ENCODE measurements at places on chromosomes 7 and 10.

DNA sequence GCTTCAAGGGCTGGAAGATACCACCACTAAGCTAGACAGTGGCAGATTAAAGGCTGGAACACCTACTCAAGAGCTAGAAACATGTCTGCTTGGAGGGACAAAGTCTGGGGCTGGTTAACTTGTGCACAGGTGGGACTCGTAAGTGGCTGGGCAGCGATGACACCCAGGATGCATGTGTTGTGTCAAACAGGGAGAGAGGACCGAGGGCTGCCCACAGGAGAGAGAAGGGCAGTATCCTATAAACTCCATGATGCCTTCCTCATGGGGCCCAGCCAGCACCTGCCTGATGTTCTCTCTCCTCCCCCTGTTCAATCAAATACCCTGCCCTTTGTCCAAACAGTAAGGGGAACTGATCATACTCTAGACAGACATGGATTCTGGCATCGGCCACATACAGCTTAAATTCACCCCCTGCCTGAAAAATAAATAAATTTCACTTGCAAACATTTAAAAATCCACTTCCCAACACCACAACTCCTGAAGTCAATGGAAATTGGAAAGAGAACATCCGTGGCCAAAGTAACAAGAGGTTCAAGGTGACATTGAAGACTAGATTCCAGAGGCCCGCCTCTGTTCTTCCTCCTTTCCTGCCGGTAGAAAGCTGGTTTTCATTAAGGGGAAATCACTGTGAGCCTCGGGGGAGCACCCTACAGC, 50.6 kb downstream of the CHST15 start:
- no peak for DNase-seq

- no peak for DNase-seq
These were observed 42.7 kb upstream of the CACNB2 start for GRCh38 chr10:18097524-18097923.

GRCh38 chr10:7300384-7300971, 110.4 kb downstream of the SFMBT2 start:
- DNase-seq = no peak

- DNase-seq = no peak
These were observed 22.6 kb downstream of the CCDC3 start for GRCh38 chr10:12978891-12979290.

DNA sequence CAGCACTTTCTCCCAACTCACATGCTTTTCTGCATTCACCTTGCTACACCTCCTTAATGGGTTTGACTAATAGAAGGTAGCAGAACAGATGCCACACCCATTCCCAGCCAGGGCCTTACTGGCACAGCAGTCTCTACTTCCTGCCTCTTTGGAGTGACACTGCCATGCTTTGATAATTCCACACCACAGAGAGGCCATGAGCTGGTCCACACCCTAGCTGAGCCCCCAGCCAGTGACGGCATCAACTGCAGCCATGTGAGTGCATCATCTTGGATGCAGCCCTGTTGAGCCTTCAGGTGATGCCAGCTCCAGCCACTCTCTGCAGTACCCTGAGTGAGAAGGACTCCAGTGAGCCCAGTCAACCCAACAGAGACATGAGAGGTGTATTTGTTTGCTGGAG, 27.5 kb upstream of the EZH2 start:
- DNase-seq = no peak

DNA sequence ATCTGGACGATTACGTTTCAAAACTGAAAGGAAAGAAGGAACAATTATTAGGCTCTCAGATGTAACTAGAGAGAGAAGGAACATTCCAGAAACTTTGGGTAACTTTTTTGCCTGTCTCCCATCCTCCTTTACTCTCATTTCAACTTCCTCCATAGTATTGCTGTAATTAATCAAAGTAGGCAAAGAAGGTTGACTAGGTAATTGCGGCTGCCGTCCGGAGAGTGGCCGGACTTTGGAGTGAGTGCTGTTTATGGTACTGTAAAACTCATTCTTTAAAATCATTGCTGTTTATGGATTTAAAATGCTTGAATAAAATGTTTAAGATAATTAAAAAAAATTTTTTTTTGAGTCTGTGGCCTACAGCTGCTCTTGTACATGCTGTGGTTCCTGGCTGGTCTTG, 56.4 kb downstream of the RBM33 start:
- no peak for DNase-seq

- no peak for DNase-seq
These were observed 436.8 kb downstream of the RPS24 start for GRCh38 chr10:78470267-78471103.

GRCh38 chr7:106367018-106367420, 82.2 kb upstream of the NAMPT start:
- DNase-seq = no peak

DNA sequence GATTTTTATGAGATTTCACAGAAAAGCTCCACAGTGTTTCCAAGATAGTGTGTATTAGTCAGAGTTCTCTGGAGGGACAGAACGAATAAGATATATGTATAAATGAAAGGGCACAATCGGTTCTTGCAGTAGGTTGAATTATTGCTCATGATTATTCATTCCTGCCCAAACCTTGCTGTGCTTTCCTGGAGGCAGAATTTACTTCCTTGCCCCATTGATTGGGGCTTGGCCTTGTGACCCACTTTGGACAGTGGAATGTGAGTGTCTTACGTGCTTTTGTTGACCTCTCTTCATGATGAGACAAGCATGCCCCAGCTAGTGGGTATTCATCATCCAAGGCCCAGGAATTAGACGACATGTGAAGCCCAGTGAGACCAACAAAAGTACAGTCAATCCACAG, 53.0 kb upstream of the ABCB5 start:
- no peak for DNase-seq

DNA sequence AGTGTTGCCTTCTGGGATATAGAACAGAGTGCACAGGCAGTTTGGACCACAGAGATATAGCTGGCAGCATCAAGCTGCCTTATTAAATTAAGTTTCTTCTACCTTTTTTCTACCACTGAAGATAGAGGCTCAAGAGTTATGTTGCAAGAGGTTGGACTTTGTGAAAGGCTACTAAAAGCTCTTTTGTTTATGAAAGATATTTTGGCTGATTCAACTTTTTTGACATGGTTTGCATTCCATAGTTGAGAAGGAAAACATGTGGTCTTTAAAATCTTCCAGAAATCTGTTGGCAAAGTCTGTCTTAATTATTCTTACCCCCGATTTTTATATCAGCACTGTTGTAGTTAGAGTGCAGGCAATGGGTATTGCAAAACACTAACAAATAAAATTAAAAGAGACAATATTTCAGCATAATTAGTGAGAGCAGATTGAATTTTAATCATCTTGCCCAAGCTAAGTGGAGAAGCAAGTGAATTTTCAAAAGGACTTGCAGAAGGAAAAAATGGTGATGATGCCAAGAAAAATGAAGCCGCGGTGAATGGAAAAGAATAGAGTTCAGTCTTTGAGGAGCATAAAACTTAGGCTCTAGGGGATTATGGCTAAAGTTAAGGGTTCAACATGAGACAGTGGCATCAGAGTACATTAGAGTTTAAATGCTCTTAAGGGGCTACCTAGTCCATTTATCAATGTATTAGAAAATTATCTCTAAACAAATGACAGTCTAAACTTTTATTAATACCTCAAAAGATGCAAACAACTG, 450.9 kb upstream of the CNTNAP2 start:
- no peak for DNase-seq

- no peak for DNase-seq
These were observed 8.3 kb downstream of the XPNPEP1 start for GRCh38 chr10:109914966-109915365.

GRCh38 chr10:22335173-22335933, 9.9 kb upstream of the SPAG6 start:
- DNase-seq = peak; percentile 74

DNA sequence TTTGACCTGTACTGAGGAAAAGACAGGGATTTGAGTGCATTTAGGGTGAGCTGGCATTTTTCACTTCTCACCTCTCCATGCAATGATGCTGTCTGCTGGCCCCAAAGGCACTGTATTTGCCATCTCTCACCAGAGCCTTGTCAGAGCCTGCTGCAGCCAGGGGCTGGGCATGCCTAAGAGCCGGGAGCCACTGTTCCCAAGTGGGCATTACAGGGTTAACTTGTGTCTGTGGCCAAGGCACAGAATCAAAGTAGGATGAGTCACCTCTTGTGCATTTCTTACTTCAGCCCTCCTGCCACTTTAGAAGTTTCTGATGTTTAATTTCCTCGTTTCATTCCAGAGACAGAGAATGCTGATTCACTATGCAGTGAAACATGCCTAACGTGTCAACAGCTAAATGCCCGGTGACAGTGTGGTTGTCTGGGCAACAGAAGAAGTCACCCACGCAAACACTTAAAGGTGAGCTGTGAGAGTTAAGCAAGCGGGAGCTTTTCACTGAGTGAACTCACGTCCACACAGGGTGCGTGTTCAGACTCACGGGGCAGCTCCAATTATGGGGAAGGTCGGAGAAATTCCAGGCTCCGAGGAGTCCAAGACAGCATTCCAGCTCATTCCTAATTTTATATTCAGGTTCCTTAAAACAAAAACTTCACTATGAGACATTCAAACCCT, 57.1 kb upstream of the IGFBP3 start:
- DNase-seq = no peak

DNA sequence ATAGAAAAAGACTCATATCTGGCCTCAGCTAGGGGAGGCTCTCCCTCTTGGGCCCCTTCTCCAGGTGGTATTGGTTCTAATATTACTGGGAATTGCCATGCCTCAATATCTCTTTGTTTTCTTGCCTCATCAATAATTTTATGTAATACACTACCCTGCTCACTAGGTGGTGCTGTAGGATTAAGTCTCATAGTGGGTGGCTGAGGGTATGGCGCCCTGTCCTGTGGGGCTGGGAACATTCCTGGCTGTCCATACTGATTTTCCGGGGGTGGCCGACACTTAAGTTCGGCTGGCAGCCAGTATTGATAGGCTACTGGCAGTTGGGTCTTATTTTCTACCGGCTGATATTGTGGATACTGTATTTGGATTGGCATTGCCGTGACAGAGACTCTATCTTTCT, 9.0 kb upstream of the TAS2R3 start:
- no peak for DNase-seq

DNA sequence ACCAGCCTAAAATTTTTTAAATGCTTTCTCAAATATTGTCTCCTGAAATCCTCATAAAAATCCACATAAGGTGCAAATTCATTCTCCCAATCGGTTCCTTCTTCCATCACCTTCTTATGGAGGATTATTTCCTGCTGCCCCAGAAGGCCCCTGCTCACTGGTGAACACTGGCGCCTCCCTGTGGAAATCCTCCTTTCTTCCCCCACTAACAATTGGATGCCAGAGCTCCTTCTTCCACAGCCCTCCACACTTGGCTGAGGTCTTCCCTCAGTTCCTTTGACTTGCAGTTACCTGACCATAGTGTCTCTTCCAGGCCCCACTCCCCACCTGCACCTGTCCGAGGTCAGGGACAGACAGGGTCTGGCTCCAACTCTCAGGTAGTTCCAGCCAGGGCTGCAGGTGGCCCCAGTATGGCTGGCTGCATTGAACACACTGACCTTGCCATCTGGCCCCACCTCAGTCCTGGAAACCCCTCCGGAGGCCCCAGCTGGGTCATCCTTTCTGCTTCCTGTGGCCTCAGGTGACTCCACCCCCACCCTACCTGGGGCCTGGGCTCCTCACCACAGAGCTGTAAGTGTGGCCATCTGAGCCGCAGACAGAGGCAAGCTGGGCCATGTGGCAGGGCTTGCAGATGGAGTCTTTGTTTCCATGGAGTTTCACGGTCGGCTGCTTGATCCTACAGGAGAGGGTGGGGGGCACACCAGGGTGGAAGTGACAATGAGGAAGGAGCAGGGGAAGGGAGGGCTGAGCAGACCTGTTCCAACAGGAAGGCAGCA, 18.4 kb downstream of the SPOCK2 start:
- DNase-seq = no peak

GRCh38 chr7:134485203-134485602, 26.3 kb upstream of the AKR1B1 start:
- DNase-seq = no peak

- no peak for DNase-seq
These were observed 67.9 kb upstream of the OGDHL start for GRCh38 chr10:49830016-49830415.

- no peak for DNase-seq
These were observed 109.4 kb downstream of the EEPD1 start for GRCh38 chr7:36262309-36263094.

GRCh38 chr10:1370298-1370697, 314.1 kb downstream of the WDR37 start:
- DNase-seq = no peak

GRCh38 chr10:89207181-89207800, at the start of gene CH25H:
CH25H (minus strand) TSS chr10:89207317; CDS start chr10:89207292, 25 bp downstream.
- no peak for DNase-seq

DNA sequence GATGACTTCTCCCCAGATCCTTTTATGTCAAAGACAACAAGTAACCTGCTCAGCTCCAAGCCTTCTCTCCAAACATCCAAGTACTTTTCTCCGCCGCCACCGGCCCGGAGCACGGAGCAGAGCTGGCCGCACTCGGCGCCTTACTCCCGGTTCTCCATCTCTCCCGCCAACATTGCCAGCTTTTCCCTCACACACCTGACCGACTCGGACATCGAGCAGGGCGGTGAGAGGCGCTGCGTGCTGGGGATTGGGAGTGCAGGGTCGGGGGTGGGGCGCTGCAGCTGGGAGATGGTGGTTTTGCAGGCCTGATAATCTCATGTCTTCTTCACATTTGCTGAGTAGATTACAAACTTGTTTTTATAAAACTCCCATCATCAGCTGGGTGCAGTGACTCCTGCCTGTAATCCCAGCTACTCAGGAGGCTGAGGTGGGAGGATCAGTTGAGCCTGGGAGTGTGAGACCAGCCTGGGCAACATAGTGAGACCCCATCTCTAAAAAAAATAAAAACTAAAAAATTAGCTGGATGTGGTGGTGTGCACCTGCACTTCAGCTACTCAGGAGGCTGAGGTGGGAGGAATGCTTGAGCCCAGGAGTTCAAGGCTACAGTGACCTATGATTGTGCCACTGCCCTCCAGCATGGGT, 7.2 kb upstream of the BHLHA15 start:
- DNase-seq = no peak

DNA sequence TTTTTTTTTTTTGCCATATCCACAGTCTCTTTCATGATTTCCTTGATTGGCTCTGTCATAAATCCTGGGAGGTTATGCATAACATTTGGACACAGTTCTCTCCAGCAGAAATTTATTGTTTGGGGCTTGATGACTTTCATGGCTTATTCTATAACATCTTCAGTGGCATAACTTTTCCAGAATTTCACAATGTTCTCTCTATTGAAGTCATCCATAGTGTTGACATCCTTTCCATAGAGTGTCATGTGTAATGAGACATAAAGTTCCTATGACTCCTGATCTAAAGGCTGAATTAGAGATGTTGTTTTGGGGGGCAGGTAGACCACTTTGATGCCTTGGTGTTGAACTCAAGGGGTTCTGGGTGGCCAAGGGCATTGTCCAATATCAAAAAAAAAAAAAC, 36.7 kb upstream of the STK17A start:
- DNase-seq = no peak
